ENCODE measurements at places on chromosomes 2 and 18.

- peak; percentile 28 for DNase-seq
Measured at GRCh38 chr2:144592500-144593256, 72.8 kb upstream of the ZEB2 start.

- no peak for DNase-seq
Measured at GRCh38 chr2:174878537-174879147, 114.4 kb upstream of the CHRNA1 start.

DNA sequence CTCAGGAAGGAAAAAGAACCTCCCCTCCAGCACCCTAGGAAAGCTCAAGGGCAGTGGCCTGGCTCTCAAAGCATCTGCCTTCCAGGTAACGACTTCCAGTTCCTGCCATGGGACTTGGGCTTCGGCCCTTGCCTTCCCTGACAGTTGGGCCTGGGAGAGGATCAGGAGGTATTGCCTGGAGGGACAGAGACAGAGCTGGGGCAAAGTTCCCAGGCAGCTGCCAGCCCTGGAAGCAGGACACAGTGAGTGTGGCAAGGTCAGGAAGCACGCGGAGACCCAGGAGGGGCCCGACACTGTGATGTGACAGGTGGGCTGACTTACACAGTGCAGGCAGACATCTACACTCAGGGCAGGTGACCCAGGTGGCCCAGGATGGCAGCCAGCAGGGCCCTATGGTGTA lies 87.5 kb upstream of the BOD1L2 start:
- no peak for DNase-seq

- DNase-seq: no peak
Measured at GRCh38 chr2:121731366-121731765, 5.3 kb downstream of the NIFK start.

Measured in suppressor macrophage treated with lipopolysaccharide for 1 hour (primary cell).